ENCODE measurements at places on chromosomes 2 and 18.

GRCh38 chr2:122851972-122852531, 1096.6 kb downstream of the TSN start:
- no peaks in the 10 kb centered on the region for H3K4me1 ChIP-seq
- no peak overlapping the region for H3K4me3 ChIP-seq
- H3K27ac ChIP-seq = no peak overlapping the region
- no peak for DNase-seq
- H3K36me3 ChIP-seq = no peaks in the 10 kb centered on the region

DNA sequence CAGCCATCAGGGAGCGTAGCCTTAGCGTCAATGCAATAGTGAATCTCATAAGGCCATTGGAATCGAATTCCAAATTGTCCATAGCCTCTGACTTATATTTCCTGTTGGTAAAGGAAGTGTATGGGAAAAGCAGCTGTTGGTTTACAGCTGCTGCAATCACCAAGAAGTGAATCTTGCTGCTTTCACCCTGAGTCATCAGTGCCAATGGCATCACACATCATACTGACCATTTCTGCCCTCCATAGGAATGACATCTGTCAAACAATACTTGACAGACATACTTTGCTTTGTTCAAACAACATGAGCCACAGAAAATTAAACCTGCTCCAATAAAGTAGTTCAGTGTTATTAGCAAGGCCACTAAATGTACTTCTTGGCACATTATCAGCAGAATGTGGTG, 111.2 kb upstream of the KLHL29 start:
- H3K36me3 ChIP-seq = no peaks in the 10 kb centered on the region
- DNase-seq = no peak
- H3K27me3 ChIP-seq = peaks cover 52% of the 10 kb centered on the region
- no peak overlapping the region for H3K4me3 ChIP-seq

GRCh38 chr18:37442477-37442876, 123.1 kb downstream of the CELF4 start:
- no peak overlapping the region for H3K27ac ChIP-seq
- H3K27me3 ChIP-seq = peaks cover 1% of the 10 kb centered on the region
- H3K4me1 ChIP-seq = peaks cover 8% of the 10 kb centered on the region
- no peak for DNase-seq

GRCh38 chr18:51754566-51754965, 557.1 kb upstream of the MEX3C start:
- no peaks in the 10 kb centered on the region for H3K4me1 ChIP-seq
- no peak for DNase-seq
- H3K27me3 ChIP-seq = no peaks in the 10 kb centered on the region
- no peak overlapping the region for H3K27ac ChIP-seq
- no peak overlapping the region for H3K4me3 ChIP-seq

- H3K4me1 ChIP-seq = no peaks in the 10 kb centered on the region
- H3K36me3 ChIP-seq = no peaks in the 10 kb centered on the region
- no peak overlapping the region for H3K4me3 ChIP-seq
- no peak overlapping the region for H3K27ac ChIP-seq
These were observed 357.0 kb downstream of the GALNT13 start for GRCh38 chr2:154228566-154229280.

GRCh38 chr2:69964353-69964841, 3.0 kb upstream of the ASPRV1 start:
- H3K27me3 ChIP-seq = peaks cover 4% of the 10 kb centered on the region
- peaks cover 8% of the 10 kb centered on the region for H3K4me1 ChIP-seq
- no peak overlapping the region for H3K4me3 ChIP-seq
- DNase-seq = no peak
- H3K27ac ChIP-seq = peak overlapping the region; percentile 80
